Kidney epithelial cell (primary cell): ENCODE measurements at places on chromosomes 6 and 20. TPM values are rescaled to one million over a fixed set of nuclear protein-coding genes. Genes with fewer than 3 reads are reported as not detected.

DNA sequence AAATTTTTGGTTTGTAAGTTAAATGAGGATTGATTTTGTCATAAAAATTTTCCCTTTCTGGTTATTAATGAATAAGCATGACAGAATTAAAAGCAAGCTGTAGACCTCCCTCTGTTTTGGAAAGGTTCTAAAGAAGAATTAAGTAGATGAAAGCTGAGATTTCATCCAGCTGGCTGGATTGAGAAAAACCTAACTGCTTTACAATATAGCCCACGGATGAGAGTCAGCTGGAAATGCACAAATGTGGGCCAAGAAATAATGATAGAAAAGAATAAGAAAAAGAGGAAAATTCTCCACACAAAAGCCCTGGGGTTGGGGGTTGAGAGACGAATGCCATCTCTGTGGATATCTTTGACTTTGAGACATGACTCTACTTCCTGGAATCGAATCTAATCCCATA is 631.6 kb downstream of the HDGFL1 start:
- DNase-seq: no peak

DNA sequence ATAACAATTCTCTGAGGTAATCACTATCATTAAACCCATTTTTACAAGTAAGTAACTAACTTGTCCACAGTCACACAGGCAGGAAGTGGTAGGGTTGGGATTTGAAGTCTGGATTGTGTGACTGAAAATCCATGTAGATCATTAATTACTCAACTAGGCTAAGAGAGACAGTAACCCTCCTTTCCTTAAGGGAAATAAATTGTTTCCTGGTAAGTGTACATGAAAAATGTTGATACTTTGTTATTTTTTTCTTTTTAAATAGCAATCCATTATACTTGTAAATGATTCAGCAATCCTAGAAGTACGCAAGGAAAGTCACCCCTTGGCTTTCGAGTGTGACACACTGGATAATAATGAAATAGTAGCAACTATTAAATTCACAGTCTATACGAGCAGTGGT is 11.6 kb downstream of the SPACA1 start:
- DNase-seq: no peak

DNA sequence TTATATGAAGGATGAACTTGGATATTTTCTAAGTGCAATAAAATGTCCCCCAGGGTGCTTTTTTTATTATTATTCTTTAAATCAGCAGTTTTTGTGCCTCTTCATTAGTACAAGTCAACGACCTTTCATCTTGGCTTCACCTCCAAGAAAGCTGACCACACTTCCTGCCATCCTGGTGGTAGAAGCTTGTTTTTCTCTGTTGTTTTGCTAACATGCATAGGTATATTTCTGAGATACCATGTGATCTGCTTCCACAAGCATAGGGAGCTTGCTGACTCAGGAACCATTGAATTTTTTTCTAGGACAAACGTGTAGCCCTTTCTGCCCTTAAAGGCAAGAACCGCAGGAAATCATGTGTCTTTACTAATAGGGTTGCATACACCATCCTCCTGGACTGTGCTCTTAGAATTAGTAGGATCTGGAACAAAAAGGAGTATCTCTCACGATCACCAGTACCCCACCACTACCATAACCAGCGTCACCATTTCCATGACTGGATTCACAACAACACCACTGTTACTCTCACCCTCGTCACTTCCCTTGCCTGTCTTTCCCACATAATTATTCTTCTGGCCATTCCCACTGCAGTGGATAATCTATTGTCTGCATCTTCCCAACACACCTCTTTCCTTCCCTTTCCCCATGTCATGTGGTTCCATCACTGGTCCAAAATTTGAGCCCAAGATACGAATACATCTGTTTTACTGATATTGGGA is 207.1 kb downstream of the MAFB start:
- no peak for DNase-seq

The KCNK16 gene
- total RNA-seq: not detected in 2 replicates

The OVOL2 gene
- 3.1 and 4.4 TPM in 2 replicates for total RNA-seq

The ZBTB12 gene
- total RNA-seq: 3.0 and 4.9 TPM in 2 replicates

The C20orf144 gene
- not detected in 2 replicates for total RNA-seq
